ENCODE measurements at places on chromosomes 12 and 14. TPM values are rescaled to one million over a fixed set of nuclear protein-coding genes. Genes with fewer than 3 reads are reported as not detected.
A peak's percentile ranks its signal among the peaks of the same experiment; 100 is the strongest.

GRCh38 chr12:125015680-125016310 lies 22.4 kb downstream of the BRI3BP start:
- DNase-seq, result peak; percentile 19

DNA sequence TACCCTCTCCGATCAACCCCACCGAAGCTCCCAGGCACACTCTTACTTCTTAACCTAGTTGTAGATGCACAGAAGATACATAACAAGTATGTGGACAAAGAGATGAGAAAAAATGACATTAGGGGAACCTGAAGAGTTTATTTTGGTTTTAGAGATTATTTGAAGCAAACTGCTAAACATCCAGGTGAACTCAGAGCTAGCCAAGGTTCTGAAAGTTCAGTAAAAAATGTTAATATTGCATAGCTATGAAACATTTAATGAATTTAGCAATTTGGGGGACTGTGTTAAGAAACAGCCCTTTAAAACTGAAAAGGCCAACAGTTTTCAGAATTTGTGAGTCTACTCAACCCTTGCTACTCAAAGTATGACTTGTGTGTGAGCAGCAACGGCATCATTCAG lies 174.4 kb downstream of the NAV3 start:
- no peak for DNase-seq

GRCh38 chr14:63475761-63476160 lies 67.4 kb downstream of the PPP2R5E start:
- DNase-seq, result peak; percentile 26

GRCh38 chr14:69612014-69612782 lies 802 bp downstream of the SUSD6 start:
- no peak for DNase-seq

GRCh38 chr12:26936559-26937442 lies 980 bp downstream of the INTS13 start:
- no peak for DNase-seq

DNA sequence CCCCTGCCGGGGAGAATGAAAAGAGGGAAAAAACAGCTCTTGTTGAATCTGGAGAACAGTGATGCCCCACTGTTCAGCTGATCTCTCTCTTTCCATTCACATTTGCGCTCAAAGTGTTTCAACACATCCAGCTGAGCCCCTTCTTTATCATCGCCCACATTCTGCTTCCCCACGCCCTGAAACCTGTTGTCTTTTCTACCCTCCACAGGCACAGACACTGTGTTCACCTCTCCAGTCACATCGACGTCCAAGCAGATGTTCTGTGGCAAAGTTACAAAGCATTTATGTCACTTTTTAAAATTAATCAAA lies 338.7 kb downstream of the EGLN3 start:
- no peak for DNase-seq

RPL10L gene
- not detected for total RNA-seq

GPR132 gene
- total RNA-seq, result not detected

ASB2 gene
- total RNA-seq, result 3.8 TPM

NANOG gene
- total RNA-seq, result not detected

ZNF891 gene
- 1.3 TPM for total RNA-seq

GLIPR1L1 gene
- total RNA-seq, result not detected

Data from SK-MEL-5 (cell line).